Activated T-cell treated with anti-CD3 and anti-CD28 coated beads for 48 hours (primary cell): ENCODE measurements at places on chromosomes 1 and 21.

GRCh38 chr1:94247138-94248094 lies 10.0 kb upstream of the ARHGAP29 start:
- DNase-seq: peak; percentile 47

DNA sequence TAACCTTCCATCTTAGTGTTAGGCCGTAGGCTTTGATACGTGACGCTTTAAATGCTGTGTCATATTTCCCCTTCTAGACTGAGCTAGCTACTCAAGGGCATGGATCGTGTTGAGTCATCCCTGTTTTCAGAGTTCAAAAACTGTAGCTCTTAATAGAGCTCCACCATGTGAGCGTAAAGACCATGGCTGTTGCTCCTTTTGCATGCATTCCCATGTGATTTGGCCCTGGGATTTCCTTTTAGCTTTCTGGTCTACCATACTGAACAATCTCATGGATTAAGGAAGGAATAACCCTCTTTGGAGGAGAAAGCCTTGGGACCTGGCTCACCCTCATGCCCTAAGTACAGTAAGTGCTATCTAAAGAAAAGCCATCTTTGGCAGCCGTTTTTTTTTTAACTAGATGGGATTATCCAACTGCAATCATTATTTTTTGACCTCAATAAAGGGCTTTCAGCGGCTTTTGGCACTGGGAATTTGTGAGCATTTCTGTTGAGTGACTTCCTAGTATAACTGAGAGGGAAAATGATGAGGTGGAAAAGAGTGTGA lies 76.6 kb downstream of the PLPP3 start:
- no peak for DNase-seq

DNA sequence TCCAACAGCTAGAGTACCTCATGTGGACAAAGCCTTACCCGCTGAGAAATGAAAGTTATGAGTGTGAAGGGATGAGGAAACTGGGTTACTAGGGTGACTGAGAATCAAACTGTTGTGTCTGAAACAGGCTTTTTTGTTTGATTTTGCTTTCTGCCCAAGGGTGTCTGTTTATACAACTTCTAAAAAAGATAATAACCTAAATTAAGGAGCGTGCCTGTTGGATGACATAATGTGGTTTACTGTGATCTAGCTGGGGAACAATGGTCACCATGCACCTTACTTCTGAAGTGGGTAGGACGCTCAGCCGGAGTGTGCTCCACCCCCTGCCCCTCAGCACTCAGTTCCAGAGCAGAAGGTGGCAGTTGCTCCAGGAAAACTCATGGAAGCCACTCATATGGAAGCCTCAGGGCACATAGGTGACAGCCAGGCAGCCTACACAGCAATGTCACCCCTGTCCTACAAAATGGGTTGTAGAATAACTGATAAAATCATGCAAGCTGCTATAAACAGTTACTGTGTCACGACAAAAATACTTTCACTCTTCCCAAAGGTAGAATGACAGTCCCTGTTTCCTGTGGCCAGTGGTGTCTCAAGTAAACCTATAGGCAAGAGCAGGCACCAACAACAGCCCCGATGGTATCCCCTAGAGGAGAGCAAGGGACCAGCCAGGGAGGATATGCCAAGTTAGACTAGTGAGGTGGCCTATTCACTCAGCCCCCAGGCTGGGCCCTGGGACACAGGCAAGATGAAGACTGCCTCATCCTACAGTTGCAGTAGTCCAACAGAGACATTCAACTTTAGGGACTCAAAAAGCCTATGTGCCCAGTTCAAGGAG lies 29.3 kb downstream of the SIPA1L2 start:
- DNase-seq: no peak

GRCh38 chr1:235913311-235913710 lies 46.6 kb upstream of the LYST start:
- no peak for DNase-seq

- no peak for DNase-seq
These were observed 5.3 kb downstream of the UAP1 start for GRCh38 chr1:162566870-162567269.

- no peak for DNase-seq
These were observed 17.7 kb upstream of the STX12 start for GRCh38 chr1:27755286-27755685.
